ENCODE measurements at places on chromosomes 2 and 18.

DNA sequence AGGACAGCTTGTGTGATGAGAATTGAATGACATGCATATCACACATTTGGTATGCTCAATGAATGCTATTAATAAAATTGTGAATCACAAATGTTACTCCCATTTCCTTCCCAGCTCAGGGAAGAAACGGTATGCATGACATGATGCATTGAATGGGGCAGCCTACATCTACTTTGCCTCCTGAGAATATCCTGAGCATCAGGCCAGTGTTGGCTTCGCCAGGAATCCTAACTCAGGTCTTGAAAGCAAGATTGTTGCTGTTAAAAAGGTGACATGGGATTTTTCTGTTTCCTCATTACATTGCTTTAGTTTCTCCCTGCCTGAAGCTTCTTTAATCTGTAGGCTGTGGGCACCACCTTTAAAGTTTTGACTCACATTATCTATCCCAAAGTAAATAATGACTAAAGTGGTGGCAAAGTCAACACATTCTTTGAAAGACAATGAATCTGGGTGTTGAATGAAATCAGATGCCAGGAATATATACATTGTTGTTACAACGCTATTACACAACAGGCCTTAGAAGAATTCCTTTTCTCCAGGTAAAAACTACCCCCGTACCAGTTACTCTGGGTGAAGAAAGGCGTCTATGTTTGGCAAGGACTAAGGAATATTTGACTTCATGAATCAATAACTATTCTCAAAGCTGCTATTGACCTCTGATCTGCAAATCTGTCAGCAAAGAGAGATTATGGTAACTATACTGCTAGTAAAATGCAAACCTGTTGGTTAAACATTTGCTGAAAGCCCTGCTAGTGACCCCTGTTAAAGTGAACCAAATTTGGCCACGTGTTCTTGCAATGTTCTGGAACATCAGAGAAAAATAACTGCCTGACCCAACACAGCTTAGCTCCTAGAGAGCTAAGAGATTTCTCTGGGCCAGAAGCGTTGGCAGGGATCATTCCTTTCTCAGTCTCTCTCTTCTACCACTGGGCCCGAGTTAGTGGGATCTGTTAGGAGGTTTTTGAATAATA is 30.5 kb upstream of the NEDD4L start:
- no peak for DNase-seq

GRCh38 chr2:168090366-168091135 is 156.8 kb downstream of the STK39 start:
- DNase-seq: no peak

GRCh38 chr2:207008105-207008990 is 69.0 kb downstream of the CPO start:
- DNase-seq: no peak

- no peak for DNase-seq
These were observed 46.3 kb downstream of the ASB1 start for GRCh38 chr2:238473014-238473413.

DNA sequence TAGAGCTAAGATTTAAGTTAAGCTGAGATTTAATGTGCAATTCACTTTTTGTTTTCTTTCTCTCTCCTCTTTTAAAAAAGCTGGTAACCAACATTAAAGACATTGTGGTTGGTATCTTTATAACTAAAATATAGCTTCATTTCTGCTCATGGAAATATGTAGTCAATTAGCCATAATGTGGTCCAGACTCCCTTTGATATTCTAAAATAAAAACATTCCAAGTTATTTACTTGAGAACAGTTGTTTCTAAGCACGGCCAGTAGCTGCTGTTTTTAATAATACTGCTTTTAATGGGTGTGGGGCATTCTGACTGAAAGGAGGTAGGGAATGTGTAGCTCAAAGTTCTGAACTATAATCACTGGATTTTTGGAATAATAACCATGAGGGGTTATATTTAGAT is 183.3 kb upstream of the FBXO11 start:
- no peak for DNase-seq

DNA sequence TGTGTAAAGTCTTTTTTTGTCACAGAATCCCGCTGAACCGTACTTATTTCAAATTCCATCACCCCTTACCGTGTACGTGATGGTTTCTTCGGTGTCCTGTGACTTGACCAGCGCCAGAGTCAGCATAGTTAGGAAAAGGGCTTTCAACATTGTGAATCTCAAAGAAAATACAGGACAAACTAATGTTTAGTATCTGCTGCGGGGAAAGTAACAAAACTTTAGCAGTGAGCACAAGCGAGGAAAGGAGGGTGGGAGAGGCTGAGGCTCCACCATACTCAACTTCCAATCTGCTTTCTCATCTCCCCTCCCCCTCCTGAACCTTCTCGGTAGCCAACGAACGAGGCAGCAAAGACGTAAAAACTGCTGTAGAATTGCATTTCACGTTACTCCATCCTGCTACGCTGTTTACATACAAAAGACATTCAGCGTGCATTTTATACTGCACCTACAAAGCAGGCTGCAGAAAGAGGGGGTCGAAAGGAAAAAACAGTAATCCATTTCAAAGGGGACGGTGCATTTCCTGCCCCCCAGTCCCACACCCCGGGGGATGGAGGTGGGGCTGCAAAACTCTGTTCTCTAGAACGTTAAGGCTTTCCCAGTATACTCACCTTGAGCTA is 1.2 kb downstream of the EFEMP1 start:
- no peak for DNase-seq

GRCh38 chr2:63632382-63632781 is 43.6 kb downstream of the MDH1 start:
- DNase-seq: no peak

DNA sequence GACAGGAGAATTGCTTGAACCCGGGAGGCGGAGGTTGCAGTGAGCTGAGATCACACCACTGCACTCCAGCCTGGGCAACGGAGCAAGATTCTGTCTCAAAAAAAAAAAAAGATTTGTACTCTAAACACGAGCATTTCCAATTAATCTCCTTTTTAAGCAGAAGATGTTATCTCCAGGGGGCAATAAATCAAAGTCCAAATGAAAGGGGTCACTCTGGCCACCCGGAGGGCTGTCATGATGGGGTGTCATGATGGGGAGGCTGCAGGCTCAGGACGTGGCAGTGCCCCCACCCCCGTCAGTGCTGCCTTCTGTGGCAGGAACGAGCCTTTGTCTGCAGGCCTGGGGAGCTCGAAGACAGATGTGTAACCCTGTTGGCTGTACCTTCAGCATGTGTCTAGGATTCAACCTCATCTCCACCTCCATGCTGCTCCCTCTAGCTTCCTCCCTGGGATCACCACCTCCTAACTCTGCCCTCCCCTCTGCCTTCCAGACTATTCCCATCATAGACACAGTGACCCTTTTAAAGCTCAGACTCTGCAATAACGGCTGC is 76.9 kb upstream of the YWHAQ start:
- no peak for DNase-seq

GRCh38 chr2:8536686-8537561 is 144.9 kb upstream of the ID2 start:
- no peak for DNase-seq

Measured in activated CD8-positive, alpha-beta memory T cell treated with anti-CD3 and anti-CD28 coated beads for 1 hour (primary cell).